ENCODE measurements at places on chromosomes 1 and 21.

DNA sequence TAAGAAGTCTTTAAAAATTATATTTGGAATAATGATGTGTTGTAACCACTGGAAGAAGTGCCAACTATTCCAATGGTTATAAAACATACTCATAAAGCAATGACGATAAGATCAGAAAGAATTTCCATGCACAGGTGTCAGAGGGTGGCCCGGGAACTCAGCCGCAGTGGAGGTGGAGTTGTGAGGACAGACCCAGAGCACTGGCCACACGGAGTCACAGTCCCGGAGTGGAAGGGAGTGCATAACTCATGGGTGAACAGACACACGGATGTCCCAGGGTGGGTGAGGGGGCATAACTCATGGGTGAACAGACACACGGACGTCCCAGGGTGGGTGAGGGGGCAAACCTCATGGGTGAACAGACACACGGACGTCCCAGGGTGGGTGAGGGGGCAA, 2.5 kb downstream of the KRTAP10-4 start:
- no peak for DNase-seq

GRCh38 chr1:116571215-116571919, 541 bp upstream of the CD58 start:
- no peak for DNase-seq

DNA sequence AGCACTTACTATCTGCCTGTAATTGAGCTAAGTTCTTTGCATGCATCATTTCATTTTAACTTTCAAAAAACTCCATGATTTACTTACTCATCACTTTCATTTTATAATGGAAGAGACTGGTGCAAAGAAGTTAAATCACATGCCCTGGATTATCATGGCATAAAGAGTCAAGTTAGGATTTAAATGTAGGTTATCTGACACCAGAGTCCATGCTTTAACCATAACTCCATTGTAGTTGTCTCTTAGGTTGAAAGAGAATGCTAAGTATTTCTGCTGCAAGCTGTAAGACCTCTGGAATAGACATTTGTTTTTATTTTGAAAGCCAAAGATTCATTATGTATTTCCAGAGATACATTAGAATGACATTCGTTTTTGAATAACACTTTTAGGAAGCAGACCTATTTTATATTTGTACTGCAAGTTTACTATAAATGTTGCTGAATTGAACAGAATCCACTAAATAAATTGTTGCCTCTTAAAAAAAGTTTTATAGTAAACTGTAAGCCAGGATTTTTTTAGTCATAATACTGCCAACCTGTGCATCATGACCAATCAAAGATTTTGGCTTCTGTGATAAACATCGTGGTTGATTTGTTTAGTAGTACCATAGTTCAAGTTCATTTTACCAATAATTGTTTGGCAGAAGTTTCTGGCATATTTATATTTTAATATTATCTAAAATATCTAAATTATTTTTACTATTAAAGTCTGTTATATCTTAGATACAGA, 26.1 kb downstream of the CFH start:
- DNase-seq, result no peak

- DNase-seq, result no peak
Observed at GRCh38 chr21:42157606-42158310, 61.2 kb upstream of the ABCG1 start.

- DNase-seq, result no peak
Observed at GRCh38 chr1:201538612-201539551, at the start of gene NAV1. Gene NAV1 (plus strand): TSS chr1:201539127. CDS start chr1:201622885, 83,758 bp downstream.

DNA sequence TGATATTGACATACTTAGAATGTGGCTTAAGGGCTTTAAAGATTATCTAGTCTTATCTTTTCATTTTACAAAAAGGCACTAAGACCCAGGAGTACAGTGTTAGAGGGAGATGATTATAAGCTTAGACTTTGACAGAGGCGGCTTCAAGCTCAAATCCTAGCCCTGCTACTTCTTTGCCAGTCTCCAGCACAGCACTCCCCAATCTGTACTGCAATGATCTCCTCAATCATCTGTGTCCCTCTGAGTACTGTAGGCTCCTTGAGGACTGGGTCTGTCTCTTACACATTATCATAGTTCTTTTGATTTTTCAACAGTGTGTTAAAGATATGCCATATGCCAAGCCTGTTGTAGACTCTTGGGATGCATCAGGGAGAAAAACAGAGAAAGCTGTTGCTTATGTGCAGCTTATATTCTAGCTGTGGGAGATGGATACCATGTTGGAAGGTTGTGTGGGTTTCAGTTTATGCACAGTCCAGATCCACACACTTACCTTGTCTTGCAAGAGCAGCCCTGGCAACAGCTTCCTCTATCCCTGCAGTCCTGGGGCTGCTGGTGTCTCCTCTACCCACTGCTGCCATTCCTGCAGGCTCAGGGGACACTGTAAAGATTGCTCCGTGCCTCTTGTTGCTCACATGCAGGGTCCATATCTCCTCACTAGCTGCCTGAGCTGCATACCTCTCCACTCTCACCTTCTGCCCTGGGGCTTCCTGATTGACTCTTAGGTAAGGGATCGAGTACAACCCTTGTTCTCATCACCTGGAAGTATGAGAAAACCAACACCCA, 103.9 kb upstream of the TSPAN2 start:
- no peak for DNase-seq

DNA sequence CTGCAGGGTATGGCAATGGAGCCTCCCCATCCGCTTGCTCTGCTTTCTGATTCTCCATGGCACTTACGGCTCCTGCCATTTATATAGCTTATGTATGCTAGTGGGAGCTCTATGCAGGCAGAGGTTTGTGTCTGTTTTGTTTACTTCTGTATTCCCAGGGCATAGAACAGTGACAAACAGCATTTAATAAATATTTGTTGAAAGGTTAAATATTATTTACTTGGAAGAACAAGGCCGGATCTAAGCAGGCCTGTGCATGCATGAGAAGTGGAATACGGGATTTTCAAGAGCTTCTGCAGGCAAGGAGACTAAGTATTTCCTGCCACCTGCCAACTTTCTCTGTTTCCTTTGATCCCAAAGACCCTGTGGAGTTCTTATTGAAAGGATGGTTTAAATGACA, 90.7 kb downstream of the XCL2 start:
- no peak for DNase-seq

GRCh38 chr1:171816300-171816901, 24.9 kb upstream of the DNM3 start:
- no peak for DNase-seq

DNA sequence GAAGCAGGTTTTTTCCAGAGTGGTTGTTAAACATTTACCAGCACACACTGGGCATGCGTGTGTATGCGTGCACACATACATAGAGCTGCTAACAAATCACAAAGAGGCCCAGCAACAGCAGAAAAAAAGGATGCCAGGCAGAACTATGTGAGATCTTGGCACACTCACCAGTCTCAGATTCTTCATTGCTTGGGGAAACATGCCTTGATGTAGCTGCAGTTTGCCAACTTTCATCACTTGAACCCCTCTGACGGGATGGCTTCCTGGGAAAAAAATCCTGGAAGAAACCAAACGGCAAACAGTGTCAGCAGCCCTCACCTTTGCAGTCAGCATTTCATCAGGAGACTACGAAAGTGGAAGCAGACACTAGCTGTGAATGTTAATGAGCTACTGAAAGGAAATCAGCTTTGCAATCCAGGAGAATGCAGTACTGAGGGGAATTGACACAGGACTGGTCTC, 609.1 kb downstream of the KIF26B start:
- DNase-seq, result no peak

- no peak for DNase-seq
Observed at GRCh38 chr1:200150006-200150405, 122.5 kb downstream of the NR5A2 start.

DNA sequence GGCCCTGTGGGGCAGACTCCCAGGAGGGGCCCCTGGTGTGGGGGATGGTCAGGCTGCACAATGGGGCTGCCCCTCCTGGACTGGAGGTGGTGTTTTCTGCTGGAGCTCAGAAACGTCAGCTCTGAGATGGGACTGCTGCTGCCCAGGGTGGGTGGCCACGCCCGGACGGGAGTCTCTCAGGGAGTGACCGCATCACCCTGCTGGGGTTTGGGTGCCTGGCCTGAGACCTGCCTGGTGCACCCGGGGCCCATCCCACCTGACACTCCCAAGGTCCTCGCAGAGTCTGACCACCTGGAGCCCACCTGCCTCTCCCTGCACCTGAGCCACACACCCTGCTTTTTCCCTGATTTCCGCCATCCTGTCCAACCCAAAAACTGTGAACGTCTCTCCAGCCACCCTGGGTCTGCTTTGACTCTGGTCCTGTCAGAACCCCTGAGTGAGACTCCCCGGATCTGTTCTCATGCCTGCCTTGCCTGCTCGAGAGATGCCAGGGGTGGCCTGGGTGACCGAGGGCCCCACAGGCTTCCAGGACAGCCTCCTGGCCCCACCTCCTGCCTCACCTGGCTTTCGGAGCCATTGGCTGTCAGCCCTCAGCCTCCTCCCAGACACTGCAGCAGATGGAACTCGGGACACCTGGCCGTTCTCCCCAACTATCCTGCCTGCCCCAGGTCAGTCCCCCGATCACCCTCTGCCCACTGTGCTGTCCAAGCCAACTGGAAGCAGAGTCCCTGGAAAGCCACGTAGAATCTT, 11.6 kb upstream of the SMYD3 start:
- DNase-seq, result no peak

GRCh38 chr1:114122941-114123618, 30.6 kb downstream of the SYT6 start:
- no peak for DNase-seq

GRCh38 chr1:232962761-232963745, 12.6 kb downstream of the NTPCR start:
- no peak for DNase-seq

GRCh38 chr21:14603202-14603601, 57.1 kb upstream of the SAMSN1 start:
- no peak for DNase-seq

DNA sequence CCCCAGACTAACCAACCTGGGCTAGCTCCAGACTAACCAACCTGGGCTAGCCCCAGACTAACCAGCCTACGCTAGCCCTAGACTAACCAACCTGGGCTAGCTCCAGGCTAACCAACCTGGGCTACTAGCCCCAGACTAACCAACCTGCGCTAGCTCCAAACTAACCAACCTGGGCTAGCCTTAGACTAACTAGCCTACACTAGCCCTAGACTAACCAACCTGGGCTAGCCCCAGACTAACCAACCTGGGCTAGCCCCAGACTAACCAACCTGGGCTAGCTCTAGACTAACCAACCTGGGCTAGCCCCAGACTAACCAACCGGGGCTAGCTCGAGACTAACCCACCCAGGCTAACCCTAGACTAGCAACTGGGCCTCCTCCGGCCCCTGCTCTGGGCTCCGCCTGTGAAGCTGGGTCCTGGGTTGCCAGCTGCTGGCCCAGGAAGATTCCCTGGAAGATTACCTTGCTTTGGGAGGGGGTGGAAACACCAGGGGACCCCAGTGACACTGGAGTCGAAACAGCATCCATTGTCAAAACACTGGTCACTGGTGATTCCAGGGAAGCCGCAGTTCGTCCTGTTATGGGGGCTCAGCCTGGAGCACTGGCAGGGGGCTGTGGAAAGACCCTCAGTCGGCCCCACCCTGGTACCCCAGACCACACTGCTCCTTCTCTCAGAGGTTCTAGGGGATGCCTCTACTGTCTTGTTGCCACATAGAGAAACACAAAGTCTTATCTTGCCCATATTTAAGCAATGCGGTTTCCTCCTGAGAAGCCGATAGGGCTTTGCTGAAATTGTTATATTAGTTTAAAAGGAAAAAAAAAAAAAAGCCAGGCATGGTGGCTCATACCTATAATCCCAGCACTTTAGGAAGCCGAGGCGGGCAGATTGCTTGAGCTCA, 1.1 kb downstream of the TFF2 start:
- DNase-seq, result no peak

DNA sequence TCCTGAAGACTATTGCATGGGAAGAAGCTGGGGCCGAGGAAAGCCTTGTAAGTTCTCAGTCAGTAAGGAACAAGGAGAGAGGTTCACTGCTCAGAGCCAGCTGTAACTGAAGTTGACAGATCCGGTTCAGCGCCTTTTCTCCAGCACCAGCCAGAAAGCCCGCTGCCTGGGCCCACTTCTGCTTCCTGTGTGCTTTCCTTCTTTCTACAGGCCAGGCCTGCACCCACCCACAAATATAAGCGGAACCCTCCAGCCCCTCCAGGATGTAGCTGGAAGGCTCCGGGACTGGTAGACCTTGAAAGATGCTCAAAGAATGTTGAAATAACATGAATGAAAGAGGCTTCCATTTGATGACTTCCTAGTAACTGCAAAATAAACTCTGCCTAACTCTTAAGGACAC, 38.8 kb downstream of the PARP1 start:
- DNase-seq, result no peak

GRCh38 chr1:75472089-75472970, 138.6 kb downstream of the SLC44A5 start:
- no peak for DNase-seq

GRCh38 chr1:238186887-238187574, 296.3 kb upstream of the ZP4 start:
- DNase-seq, result no peak

GRCh38 chr1:107135463-107135862, 5.4 kb upstream of the NTNG1 start:
- DNase-seq, result no peak

DNA sequence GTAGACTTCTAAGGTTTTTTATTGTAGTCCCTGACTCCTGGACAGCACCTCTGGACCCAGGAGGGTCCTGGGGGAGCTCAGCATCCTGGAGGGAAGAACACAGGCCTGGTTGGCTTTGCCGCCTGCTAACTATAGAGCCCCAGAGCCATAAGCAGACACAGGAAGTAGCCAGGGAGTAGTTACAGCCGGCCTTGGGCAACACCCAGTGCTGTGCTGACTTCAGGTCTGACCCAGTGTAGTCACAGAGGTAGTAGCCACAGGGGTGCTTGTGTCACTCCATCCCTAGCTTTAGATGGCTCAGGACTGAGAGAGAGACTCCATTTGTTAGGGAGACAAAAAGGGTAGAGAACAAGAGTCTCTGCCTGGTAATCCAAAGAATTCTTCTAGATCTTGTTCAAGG, 21.9 kb downstream of the MCOLN2 start:
- DNase-seq, result no peak

GRCh38 chr1:110409316-110409715, 1.8 kb upstream of the LAMTOR5 start:
- no peak for DNase-seq

DNA sequence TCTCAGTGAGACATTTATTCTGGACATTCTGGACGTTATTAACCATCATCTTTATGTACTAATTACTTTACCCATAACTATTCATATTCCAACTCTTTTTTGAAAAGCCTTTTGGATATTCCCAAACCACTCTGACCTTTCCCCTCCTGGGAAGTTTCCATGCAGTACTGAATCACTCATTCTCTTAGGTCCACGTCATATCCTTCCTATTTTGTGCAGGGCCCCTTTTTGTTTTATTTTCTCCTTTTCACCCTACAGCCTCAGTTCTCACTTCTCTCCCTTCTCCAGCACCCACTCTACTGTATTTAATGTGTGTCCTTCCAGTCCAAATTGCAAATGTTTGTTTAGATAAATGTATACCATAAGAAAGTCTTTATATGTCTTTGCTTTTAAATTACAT, 16.4 kb upstream of the ATP1A1 start:
- no peak for DNase-seq

DNA sequence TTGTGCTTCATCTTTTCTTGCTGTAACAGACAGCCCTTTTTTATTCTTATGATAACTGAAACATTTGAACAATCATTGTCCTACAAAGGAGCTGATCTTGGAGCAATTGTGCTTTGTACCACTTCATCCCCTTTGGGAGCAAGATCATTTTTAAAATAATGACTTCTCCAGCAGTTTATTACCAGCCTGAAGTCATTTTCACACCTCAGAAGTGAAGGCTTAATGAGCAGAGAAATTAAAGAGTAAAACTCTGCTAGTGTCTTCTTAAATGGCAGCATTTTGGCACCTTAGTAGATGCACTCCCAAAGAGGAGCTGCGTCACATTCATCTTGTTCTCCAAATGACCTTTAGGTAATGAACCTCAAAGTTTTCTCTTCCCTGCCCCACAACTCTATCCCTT, 439.6 kb upstream of the CAMK1G start:
- DNase-seq, result no peak

Data from activated naive CD4-positive, alpha-beta T cell treated with Interleukin-2 at 50 U/mL for 16 hours (primary cell).